Colonic mucosa (tissue), 4 donors: ENCODE measurements at places on chromosomes 6 and 20. TPM values are rescaled to one million over a fixed set of nuclear protein-coding genes. Genes with fewer than 3 reads are reported as not detected.

DNA sequence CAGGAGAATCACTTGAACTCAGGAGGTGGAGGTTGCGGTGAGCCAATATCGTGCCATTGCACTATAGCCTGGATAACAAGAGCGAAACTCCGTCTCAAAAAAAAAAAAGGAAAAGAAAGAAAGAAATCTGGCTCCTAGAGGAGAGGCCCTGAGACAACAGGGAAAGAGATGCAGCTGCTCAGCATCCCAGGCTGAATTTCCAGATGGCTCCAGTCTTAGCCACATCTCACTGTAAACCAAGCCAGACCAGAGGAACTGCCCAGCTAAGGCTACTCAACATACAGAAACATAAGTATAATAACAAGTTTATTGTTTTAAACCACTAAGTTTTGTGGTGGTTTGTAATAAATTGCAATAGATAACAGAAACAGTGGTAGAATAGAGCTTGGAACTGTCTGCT, 38.5 kb upstream of the TASP1 start:
- DNase-seq, result no peak

- DNase-seq, result no peak
Measured at GRCh38 chr20:62405108-62405980, 1.7 kb downstream of the CABLES2 start.

- peak; percentile 74 for DNase-seq
Measured at GRCh38 chr20:25309395-25310267, 61.7 kb downstream of the PYGB start.

- no peak for DNase-seq
Measured at GRCh38 chr6:49978332-49979226, 9.2 kb upstream of the DEFB113 start.

- DNase-seq, result no peak
Measured at GRCh38 chr6:38221251-38221650, 401.7 kb downstream of the ZFAND3 start.

DNA sequence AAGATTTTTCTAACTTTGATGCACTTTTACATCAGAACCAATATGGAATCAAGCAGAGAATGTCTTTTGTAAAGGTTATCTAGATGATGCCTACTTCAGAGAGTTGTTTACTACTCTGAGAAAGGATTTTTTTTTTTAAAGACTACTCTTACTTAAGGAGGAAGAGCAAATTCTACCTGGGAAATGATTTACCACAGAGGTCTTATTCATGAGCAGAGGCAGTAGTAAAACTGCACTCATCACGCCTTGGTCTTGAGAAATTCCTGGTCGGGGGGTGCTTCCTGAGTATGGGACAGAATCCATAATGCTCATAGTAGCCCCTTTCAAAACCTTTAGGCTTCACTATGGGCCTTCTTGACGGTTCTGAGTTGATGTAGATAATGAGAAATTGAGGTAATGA, 241.8 kb upstream of the PREP start:
- no peak for DNase-seq

GRCh38 chr6:104601131-104601651, 258.5 kb downstream of the HACE1 start:
- no peak for DNase-seq

- DNase-seq, result no peak
Measured at GRCh38 chr6:134512981-134513391, 195.1 kb upstream of the SGK1 start.

GRCh38 chr6:139475241-139475640, 100.8 kb upstream of the CITED2 start:
- no peak for DNase-seq

- DNase-seq, result no peak
Measured at GRCh38 chr6:147548921-147549475, 40.5 kb downstream of the SAMD5 start.

DNA sequence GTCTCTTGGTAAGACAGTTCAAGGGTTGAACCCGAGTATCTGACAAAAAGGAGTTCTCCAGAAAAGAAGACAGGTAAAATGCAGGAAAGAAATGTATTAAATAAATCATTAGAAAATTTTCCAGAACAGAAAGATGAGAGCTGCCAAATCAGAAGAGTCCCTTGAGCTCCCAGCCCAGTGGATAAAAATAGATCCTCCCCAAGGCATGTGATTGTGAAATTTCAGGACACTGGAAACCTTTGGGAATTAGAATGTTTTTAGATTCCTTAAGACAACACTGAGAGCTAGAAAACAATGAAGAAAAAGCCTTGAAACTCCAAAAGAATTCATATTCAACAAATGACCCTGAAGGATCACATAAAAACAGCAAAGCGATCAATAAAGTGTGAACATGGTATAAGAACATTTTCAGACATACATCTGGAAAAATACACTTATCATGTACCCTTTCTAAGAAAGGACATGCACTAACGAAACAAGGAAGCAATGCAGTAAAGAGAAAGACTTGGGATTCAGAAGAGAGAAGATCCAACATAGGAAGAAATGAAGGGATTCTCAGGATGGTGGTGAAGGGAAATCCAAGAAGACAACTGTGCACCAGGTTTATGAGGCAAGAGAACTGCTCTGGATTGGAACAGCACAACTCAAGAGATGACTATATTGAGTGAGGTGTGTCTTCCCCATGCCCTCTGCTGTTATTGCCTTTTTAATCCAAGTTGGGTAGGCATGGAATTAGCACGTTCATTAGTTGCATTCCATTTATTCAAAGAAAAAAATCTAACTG, 390.4 kb downstream of the SYNE1 start:
- DNase-seq, result no peak

- no peak for DNase-seq
Measured at GRCh38 chr6:5995658-5995948, 11.1 kb downstream of the NRN1 start.

GRCh38 chr6:100462706-100463629, 1.8 kb downstream of the SIM1 start:
- no peak for DNase-seq

DNA sequence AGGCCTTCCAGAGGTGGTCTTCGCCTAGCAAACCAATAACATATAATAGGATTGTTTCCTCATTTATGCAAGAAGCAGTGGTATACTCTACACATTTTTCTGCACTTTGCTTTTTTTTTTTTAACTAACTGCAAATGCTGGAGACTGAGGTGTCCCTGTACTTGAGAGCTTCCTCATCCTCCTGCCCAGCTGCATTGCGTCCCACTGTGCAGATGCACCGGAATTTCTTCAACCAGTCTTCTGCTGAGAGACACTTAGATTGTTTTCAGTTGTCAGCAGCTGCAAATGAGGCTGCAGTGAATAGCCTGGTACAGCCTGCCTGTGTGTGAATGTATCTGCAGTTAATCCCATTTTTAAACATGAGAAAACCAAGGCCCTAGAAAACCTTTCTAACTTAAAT, 11.5 kb downstream of the FGD2 start:
- DNase-seq, result no peak

- no peak for DNase-seq
Measured at GRCh38 chr6:9503111-9503761, 911.6 kb downstream of the TFAP2A start.

GRCh38 chr6:137722749-137723272, 144.2 kb upstream of the TNFAIP3 start:
- no peak for DNase-seq

- no peak for DNase-seq
Measured at GRCh38 chr6:108453601-108454185, 107.0 kb upstream of the FOXO3 start.

DNA sequence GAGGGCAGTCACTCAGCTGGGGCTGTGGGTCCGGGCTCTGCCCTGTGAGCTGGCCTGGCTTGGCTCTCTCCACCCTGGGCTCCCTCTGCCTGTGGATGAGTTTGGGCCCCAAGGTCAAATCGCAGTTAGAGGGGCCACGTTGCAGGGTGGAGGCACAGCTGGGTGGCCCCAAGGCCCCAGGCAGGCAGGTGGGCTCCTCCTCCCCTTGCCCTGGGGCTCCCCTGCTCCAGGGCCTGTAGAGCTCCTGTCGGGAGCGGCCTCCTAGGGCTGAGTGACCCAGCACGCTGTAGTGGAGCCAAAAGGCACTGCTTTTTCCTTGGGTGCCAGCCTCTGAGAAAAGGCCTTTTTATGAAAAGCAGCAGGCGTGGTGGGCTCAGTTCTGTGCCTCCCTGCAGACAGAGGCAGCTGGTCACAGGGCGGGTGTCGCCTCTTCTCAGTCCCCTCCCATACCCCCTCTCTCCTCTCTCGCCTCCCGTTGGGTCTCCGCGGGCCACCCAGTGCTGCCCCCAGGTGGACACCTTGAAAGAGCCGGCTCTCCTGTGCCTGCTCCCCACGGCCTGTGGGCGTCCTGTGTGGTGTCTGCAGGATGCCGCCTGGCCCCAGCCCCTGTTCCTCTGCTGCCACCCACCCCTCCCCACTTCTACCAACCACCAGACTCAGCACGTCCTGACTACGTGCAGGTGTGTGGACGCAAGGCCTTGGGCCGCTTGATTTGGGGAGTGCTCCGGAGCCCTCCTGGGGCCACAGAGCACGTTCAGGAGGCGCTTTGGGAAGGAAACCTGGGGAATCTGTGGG, 13.2 kb downstream of the SS18L1 start:
- peak; percentile 51 for DNase-seq

DNA sequence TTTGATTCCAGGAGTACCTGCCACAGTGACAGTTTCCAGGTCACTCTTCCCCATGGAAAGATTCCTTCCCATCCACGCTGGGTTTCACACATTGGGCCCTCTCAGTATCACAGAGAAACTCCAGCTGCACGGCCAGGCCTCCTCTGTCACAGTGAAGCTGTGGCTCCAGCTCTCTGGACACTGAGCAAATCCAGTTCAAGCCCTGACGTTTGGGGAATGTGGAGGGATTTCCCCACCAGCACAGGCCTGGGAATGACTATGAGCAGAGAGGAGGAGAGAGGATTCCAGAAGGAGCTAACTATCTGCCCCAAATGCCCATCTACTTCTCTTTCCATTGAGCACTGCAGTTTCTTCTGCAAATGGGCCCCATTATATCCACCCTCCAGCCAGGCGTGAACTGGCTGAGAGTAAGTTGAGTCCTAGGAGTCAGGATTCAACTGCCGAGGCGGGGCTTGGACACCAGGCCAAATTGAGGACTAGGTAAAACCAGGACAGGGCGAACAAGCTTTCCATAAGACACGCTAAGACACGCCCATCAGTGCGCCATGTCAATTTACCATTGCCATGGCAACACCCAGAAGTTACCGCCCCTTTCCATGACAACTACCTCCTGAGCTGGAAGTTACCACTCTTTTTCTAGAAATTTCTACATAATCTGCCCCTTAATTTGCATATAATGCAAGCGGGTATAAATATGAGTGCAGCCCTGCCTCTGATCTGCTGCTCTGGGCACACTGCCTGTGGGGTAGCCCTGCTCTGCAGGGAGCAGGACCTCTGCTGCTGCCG, 9.2 kb upstream of the BNIP5 start:
- DNase-seq, result no peak

The IMPG1 gene
- not detected for total RNA-seq

The KIAA1755 gene
- 3.9 TPM for total RNA-seq

The PRRT1 gene
- 0.90 TPM for total RNA-seq

The SMOC2 gene
- total RNA-seq, result 25.6 TPM

The SEL1L2 gene
- total RNA-seq, result not detected

The CRIP3 gene
- total RNA-seq, result 0.69 TPM

The PPIL4 gene
- 26.8 TPM for total RNA-seq

The ARFGEF3 gene
- 22.2 TPM for total RNA-seq

The HFE gene
- 11.1 TPM for total RNA-seq

The CST2 gene
- total RNA-seq, result not detected
